NCI-H2029 treated with DMSO at 0.1 percent for 48 hours (cell line): ENCODE measurements at places on chromosomes 5 and 9.

DNA sequence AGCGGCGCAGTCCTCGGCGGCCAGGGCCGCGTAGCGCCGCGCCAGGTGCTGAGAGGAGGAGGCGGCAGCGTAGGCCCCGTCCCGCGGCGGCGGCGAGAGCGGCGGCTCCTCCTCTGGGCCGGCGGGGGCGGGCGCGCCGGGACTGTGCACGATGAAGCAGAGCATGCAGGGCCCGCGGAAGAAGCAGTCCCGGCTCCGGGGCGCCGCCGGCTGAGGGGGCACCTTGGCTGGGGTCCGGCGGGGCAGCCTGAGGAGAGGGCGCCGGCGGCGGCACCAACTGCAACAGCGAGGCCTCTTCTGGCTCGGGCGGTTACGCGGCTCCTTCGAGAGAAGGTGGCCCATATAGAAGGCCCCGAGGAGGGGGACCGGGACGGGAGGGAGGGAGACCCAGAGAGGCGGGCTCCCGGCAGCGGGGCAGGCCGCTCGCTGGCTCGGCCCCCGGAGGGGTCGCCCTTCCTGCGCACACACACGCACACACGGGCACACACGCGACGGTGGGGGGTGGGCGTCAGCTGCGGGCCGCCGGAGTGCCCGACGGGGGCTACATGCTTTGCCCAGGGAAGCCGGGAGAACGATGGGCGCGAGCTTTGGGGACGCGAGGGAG is 446 bp downstream of the FBXL17 start:
- DNase-seq: peak; percentile 29

GRCh38 chr5:89443508-89443907 is 560.5 kb upstream of the MEF2C start:
- DNase-seq: no peak

- DNase-seq: no peak
Measured at GRCh38 chr9:74783408-74783807, 104.3 kb downstream of the TRPM6 start.

DNA sequence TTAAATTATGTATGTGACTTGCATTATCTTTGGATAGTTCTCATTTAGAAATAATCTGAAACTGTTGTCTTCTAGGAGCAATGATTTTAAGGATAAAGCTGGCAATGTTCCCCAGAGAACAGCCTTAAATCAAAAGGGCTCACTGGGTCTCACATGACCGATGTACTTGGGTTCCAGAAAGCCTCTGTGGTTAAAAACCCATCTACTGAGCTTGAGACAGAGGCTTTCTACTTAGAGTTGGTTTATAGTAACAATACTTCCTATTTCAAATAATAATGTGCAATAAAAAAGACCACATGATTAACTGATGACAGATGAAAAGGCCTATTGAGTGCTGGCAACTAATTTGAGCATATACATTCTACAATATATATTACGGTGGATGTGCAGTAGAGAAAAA is 1143.5 kb downstream of the PTPRD start:
- no peak for DNase-seq

- no peak for DNase-seq
Measured at GRCh38 chr5:154421868-154422267, 23.9 kb upstream of the SAP30L start.

DNA sequence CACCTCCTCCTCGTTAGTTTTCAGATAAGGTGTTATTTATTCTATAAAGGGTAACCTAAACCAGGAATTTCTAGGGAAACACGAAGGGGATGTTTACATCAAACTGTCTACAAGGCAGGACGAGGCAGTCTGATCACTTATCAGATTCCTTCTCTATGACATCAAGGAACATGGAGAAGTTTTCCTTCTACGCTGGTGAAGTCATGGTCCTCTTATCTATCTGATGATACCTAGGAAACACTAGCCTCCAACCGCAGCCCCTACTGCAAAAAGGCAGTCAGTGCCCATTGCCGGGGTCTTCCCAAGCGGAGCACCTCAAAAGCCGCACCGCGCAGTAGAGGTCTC is 1.5 kb downstream of the MPDZ start:
- no peak for DNase-seq

DNA sequence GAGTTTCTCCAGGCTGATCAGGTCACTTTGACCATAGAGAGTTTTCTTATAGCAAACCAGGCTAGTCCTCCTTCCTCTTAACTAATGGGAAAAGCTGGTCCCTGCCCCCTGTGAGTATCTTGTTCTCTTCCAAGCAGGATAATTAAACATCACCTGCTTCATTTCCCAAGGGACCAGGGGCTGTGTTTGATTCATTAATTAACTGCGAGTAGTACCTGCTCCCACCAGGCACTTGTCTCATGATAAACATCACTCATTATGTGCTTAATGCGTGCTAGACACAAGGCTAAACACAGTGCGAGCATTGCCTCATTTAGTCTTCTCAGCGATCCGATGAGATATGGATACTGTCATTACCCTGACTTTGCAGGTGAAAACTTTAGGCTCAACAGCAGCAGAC is 1.7 kb upstream of the FAM163B start:
- no peak for DNase-seq

- no peak for DNase-seq
Measured at GRCh38 chr5:121841892-121842291, 9.8 kb upstream of the FTMT start.

GRCh38 chr9:137302449-137303150 is 529 bp upstream of the NRARP start:
- DNase-seq: no peak

GRCh38 chr5:81572201-81572600 is 178.3 kb upstream of the ACOT12 start:
- DNase-seq: no peak
